NCI-H2171 (cell line): ENCODE measurements at places on chromosomes 2 and 18.

- DNase-seq: no peak
Observed at GRCh38 chr18:9184998-9185613, 48.5 kb downstream of the ANKRD12 start.

- no peak for DNase-seq
Observed at GRCh38 chr18:13521418-13521817, 204.9 kb downstream of the FAM210A start.

DNA sequence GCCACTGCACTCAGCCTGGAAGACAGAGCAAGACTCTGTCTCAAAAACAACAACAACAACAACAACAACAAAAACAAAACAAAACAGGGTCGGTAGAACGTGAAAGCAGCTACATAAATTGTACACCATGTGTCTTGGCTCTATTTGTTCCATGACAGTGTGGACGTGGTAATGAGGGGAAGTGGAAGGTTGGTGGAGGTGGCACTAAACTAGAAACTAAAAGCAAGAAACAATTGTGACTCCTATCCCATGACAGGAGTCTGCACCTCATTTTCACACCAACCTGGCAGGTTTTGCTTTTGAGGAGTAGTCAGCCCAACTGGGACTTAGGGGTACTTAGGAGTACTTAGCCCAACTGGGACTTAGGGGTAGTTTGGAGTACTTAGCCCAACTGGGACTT is 62.5 kb upstream of the MRPS9 start:
- DNase-seq: no peak

- no peak for DNase-seq
Observed at GRCh38 chr2:65913813-65914212, 481.4 kb upstream of the SPRED2 start.

GRCh38 chr18:73954268-73954667 is 193.4 kb downstream of the FBXO15 start:
- DNase-seq: no peak

DNA sequence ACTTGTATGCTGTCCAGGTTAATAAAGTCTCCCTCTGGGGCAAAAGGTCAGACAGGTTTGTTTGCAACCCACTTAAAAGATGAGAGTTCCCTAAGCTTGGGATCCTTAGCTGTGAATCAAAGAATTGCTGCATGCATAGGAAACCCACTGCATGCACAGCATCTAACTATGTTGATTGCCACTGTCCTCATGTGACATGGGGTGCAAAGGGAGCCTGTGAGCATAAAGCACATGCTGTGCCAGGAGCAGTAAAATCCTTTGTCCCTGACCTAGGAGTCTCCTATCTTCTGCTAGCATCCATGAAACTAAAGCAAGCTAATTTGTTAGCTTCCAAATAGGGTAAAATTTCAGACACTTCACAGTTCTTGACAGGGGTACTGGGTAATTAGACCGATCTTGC is 13.8 kb downstream of the METTL4 start:
- no peak for DNase-seq
